ENCODE measurements at places on chromosomes 1 and 21.

DNA sequence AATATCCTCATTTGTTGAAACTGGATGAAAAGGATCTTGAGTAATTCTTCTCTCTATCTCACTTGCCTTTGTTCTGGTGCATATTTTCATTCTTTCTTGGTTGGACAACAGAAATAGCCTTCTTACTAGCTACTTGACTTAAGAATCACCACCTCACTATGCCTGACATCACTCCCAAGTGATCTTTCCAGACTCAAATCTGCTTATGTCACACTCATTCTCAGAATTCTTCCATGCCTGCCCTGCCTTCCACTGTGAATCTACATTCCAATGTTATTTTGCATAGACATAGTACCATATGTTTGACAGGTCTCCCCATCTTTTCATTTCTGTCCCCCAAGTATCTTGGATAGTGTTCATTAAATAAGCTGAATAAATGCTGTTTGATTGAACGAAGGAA, 78.5 kb upstream of the DPYD start:
- DNase-seq, result peak; percentile 88

GRCh38 chr1:53893999-53894636, at the start of gene DIO1:
TSS of gene DIO1 (plus strand) at chr1:53894187. CDS start at chr1:53894211, 24 bp downstream.
- DNase-seq, result no peak

DNA sequence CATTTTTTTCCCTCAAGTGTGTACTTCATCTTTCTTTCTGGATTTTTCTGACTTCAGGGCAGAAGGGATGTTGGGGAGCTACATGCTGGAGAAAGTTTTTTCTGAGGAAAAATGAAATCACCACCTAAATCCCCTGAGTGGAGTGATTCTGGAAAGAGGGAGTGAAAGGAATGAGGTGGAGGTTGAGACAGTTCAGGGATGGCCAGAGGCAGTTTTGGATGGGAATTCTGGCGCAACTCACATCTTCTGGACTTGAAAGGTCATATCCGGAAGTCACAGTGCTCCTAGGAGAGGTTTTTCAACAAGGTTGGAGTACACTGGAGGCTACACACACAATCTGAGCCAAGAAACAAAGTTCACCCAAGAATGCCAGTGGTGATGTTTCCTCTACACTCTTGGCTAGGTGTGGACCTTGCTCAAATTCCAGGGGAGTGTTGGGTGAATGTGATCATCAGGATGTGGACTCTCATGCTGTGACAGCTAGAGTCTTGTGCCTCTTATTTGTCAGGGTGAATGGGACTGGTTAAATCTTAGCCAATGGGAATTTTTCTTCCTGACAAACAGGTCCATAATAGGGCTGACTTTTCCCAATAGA, 161.5 kb downstream of the HLX start:
- no peak for DNase-seq

- no peak for DNase-seq
These were observed 1.4 kb downstream of the SPAG17 start for GRCh38 chr1:118183586-118183985.

- DNase-seq, result no peak
These were observed 12.3 kb downstream of the ERRFI1 start for GRCh38 chr1:8013800-8014199.

DNA sequence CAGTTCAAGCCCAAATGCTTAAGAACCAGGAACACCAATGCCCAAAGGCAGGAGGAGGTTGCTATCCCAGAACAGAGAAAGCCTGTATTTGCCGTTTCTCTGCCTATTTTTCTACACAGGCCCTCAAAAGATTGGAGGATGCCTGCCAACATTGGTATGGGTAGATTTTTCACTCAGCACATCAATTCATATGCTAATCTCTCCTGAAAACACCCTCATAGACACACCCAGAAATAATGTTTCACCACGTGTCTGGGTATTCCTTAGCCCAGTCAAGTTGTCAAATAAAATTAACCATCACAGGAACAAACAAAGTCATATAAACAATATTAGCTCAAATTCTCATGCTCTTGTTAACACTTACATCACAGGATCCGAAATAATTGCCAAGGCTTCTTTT, 121.9 kb downstream of the RGS21 start:
- DNase-seq, result no peak
